ENCODE measurements at places on chromosomes 2 and 18. TPM values are rescaled to one million over a fixed set of nuclear protein-coding genes. Genes with fewer than 3 reads are reported as not detected.

The IMMT gene
- 126 TPM for total RNA-seq

The CPLX4 gene
- total RNA-seq, result not detected

The PLEKHB2 gene
- 64.5 TPM for total RNA-seq

The KCTD1 gene
- 3.0 TPM for total RNA-seq

DNA sequence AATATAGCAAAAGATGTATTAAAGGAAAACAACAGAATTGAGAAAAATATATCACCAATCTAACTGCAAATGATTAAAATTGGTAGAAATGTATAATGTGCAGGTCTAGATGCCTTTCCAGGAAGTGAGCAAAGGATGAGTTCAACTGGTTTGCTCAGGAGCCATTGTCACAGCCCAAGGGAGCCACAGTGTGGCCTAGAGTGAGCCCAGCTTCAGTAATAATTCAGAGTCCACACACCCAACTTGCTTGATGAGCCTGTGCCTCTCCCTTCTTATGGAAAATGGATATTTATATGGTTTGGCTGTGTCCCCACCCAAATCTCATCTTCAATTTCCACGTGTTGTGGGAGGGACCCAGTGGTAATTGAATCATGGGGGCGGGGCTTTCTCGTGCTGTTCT, 92.2 kb upstream of the ASAP2 start:
- no peak for DNase-seq
